ENCODE measurements at places on chromosomes 16 and 17. TPM values are rescaled to one million over a fixed set of nuclear protein-coding genes. Genes with fewer than 3 reads are reported as not detected.

GRCh38 chr17:28193241-28193640 lies 125.8 kb upstream of the TMEM97 start:
- DNase-seq, result no peak

- DNase-seq, result no peak
Observed at GRCh38 chr17:68431661-68432071, 25.6 kb downstream of the WIPI1 start.

DNA sequence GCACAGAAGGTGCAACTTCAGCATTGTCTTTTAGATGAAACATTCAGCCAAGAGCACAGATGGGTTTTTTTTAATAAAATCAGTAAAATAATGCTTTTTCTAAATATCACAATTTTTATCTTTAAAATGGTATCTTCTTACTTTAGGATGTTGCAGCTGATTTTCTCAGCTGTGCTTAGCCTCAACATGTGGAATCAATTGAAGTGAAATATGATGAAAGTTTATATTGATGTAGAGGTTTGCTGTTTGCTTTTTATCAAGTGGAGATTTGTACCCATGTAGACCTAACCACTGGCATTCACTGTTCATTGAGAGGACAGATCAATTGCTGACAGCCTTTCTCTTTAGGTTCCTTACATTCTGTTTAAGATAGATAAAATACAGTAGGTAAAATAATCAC lies 107.8 kb downstream of the CYB561 start:
- DNase-seq, result no peak

ZDHHC7 gene
- 54.5 TPM for polyA plus RNA-seq

- DNase-seq, result no peak
Observed at GRCh38 chr16:81520560-81521135, 76.0 kb downstream of the CMIP start.

DNA sequence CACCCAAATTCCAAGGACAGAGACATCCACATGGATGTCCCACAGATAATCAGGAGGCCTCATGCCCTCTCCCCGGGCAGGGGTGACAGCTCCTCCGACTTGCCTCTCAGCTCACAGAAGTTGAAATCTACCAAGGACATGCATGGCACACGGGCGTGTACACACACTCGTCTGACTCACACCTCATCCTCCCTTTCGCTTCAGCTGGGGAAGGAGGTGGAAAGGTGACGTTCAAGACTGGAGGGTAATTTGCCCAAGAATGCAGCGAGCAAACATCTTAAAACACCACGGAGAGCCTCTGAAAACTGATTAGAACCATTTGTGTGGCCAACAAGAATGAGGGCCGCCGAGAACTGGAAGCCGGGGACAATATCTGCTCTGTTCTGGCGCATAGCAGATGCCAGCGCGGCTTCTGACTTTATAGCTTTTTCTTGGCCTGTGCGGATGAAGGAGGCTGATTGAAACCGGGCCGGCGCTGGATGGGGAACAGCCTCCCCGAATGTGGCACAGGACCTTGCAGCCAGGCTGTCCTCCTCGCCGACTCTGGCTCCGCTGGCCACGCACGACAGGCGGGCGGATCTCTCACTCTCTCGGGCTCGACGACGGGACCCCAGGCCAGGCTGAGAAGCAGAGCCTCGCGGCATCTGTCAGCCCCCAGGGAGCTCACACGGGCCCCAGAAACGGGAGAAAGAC lies 100.9 kb downstream of the C16orf95 start:
- DNase-seq, result no peak

PLCG2 gene
- 48.8 TPM for polyA plus RNA-seq

DNA sequence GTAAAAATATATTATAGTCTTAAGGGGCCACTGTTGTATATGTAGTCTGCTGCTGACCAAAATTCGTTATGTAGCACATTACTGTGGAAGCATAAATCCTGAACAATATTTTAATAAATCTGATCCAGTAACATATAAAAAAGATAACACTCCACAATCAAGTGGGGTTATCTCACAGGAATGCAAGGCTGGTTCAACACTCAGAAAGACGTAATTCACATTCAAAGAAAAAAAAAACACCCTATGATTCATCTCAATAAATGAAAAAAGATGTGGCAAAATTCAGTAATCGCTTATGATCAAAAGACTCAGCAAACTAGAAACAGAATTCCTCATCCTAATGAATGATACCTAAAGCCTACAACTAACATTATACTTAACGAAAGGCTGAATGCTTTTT lies 47.8 kb downstream of the CREBBP start:
- DNase-seq, result no peak

CFAP97D1 gene
- 0.06 TPM for polyA plus RNA-seq

SALL1 gene
- polyA plus RNA-seq, result 112 TPM

DNA sequence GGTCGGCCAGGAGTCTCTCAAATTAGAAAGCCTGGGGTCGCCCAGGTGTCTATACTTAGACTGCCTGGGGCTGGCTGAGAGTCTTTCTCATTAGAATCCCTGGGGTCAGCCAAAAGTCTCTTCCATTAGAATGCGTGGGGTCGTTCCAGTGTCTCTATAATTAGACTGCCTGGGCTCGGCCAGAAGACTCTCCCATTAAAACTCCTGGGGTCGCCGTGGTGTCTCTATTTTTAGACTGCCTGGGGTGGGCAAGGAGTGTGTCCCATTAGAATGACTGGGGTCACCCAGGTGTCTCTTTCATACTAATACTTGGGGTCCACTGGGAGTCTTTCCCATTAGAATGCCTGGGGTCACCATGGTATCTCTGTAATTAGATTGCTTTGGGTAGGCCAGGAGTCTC lies 2227.7 kb downstream of the TP53TG3F start:
- DNase-seq, result no peak

CDH3 gene
- 72.7 TPM for polyA plus RNA-seq

GRCh38 chr16:69064764-69065313 lies 40.6 kb upstream of the HAS3 start:
- no peak for DNase-seq

- DNase-seq, result peak; percentile 67
Observed at GRCh38 chr17:81471818-81472456, 40.7 kb downstream of the ACTG1 start.

- DNase-seq, result no peak
Observed at GRCh38 chr16:27324851-27325301, 11.1 kb downstream of the IL4R start.
